PC-3 (cell line): ENCODE measurements at places on chromosomes 11 and 22. TPM values are rescaled to one million over a fixed set of nuclear protein-coding genes. Genes with fewer than 3 reads are reported as not detected.

DNA sequence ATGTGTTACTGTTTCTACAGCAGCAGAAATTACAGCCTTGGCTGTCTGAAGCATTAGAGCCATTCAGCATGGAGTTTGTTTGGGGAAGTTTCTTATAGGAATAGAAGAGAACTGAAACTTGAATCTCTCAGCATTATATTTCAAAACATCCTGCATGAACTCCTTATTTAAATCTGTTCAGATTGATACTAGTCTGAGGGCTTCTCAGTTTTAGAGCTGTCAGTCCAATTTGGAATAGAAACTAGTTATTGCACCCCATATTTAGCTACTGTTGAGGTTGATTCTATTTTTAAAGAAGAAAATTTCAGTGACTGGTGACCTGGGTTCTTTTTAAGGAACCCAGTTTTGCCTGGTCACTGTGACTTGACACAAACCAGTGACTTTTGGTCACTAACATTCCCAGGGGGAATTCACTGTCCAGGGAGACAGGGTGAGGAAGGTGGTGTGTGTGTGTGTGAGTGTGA, 126.0 kb upstream of the TTC12 start:
- H3K36me3 ChIP-seq: no peaks in the 10 kb centered on the region
- H3K4me1 ChIP-seq: peaks cover 12% of the 10 kb centered on the region
- H3K27ac ChIP-seq: no peak overlapping the region
- no peak for DNase-seq
- no peak overlapping the region for H3K4me3 ChIP-seq

DNA sequence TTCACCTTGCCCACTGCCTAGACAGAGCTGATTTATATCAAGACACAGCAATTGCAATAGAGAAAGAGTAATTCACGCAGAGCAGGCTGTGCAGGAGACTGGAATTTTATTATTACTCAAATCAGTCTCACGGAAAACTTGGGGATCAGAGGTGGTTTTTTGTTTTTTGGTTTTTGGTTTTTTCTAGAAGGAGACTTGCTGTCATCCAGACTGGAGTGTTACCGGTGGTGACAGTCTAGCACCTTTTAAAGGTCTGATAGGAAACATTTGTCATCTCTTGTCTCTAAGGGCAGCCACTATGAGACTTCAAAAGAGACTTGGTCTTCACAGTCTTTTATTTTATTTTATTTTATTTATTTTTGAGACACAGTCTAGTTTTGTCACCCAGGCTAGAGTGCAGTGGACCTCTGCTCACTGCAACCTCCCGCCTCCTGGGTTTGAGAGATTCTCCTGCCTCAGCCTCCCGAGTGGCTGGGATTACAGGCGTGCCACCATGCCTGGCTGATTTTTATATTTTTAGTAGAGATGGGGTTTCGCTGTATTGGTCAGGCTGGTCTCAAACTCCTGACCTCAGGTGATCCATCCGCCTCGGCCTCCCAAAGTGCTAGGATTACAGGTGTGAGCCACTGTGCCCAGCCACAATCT, 19.1 kb downstream of the APOBEC3H start:
- H3K27me3 ChIP-seq: no peaks in the 10 kb centered on the region
- H3K4me3 ChIP-seq: no peak overlapping the region
- H3K36me3 ChIP-seq: no peaks in the 10 kb centered on the region
- no peak overlapping the region for H3K27ac ChIP-seq

OLFML1 gene
- total RNA-seq: not detected in 2 replicates

GRCh38 chr11:71452199-71453036, 585 bp upstream of the NADSYN1 start:
- H3K4me1 ChIP-seq: peaks cover 26% of the 10 kb centered on the region
- no peaks in the 10 kb centered on the region for H3K27me3 ChIP-seq
- H3K27ac ChIP-seq: peak overlapping the region; percentile 62
- H3K4me3 ChIP-seq: peak overlapping the region; percentile 99
- H3K36me3 ChIP-seq: peaks cover 22% of the 10 kb centered on the region
- DNase-seq: peak; percentile 67

GRCh38 chr22:34769361-34769760, 296.6 kb upstream of the ISX start:
- H3K27me3 ChIP-seq: no peaks in the 10 kb centered on the region
- H3K4me3 ChIP-seq: no peak overlapping the region
- H3K4me1 ChIP-seq: no peaks in the 10 kb centered on the region
- no peak overlapping the region for H3K27ac ChIP-seq
- DNase-seq: no peak
- H3K36me3 ChIP-seq: no peaks in the 10 kb centered on the region

PDGFD gene
- 3.7 and 5.0 TPM in 2 replicates for total RNA-seq

GRCh38 chr11:1743585-1744136, 6.7 kb downstream of the IFITM10 start:
- DNase-seq: no peak
- no peaks in the 10 kb centered on the region for H3K4me1 ChIP-seq

DNA sequence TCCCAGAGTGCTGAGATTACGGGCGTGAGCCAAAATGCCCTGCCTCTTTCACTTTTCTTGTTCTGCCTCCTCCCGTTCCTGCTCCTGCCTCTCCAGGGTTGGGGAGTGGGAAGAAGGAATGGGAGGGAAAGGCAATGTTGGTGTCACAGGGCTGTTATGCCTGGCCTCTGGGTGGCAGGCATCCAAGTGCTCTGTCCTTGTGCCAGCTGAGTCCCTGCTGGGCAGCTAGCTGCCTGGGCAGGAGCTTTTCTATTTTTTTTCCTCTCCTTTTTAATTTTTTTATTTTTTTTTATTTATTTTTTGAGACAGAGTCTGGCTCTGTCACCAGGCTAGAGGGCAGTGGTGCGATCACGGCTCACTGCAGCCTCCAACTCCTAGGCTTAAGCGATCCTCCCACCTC, 4.1 kb upstream of the SAC3D1 start:
- peak; percentile 20 for DNase-seq
- H3K4me1 ChIP-seq: peaks cover 10% of the 10 kb centered on the region; the same call in 1 of the 2 replicates
- no peak overlapping the region for H3K27ac ChIP-seq
- no peaks in the 10 kb centered on the region for H3K27me3 ChIP-seq

DNA sequence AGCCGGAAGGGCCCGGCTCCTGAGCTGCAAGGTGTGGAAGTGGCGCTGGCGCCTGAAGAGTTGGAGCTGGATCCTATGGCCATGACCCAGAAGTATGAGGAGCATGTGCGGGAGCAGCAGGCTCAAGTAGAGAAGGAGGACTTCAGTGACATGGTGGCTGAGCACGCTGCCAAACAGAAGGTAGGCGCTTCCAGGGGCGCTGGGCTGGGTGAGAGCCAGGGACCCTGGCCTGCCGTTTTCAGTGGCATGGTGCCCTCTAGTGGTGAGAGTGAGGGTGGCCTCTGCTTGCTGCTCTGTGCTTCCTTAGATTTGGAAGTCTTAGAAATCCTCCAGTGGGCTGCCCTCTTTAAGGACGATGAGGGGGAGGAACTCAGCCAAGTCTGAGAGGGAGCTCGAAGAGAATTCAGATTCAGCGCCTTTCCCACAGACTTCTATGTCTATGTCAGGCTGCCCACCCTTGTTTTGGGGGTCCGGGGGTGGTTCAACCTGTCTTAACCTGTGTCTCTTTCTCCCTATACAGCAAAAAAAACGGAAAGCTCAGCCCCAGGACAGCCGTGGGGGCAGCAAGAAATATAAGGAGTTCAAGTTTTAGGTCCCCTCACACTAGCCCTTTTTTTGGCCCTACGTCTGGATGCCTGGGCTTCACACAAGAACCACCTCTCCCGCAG, 1.8 kb upstream of the PACS1 start:
- H3K36me3 ChIP-seq: peaks cover 56% of the 10 kb centered on the region
- peaks cover 25% of the 10 kb centered on the region for H3K4me1 ChIP-seq
- H3K27ac ChIP-seq: no peak overlapping the region
- DNase-seq: peak; percentile 80
- no peak overlapping the region for H3K4me3 ChIP-seq
- H3K27me3 ChIP-seq: no peaks in the 10 kb centered on the region

- peaks cover 11% of the 10 kb centered on the region for H3K4me1 ChIP-seq
- H3K4me3 ChIP-seq: no peak overlapping the region
- H3K36me3 ChIP-seq: peaks cover 56% of the 10 kb centered on the region
- no peak overlapping the region for H3K27ac ChIP-seq
- no peaks in the 10 kb centered on the region for H3K27me3 ChIP-seq
Observed at GRCh38 chr11:88297421-88297820, 40.1 kb downstream of the CTSC start.

DNA sequence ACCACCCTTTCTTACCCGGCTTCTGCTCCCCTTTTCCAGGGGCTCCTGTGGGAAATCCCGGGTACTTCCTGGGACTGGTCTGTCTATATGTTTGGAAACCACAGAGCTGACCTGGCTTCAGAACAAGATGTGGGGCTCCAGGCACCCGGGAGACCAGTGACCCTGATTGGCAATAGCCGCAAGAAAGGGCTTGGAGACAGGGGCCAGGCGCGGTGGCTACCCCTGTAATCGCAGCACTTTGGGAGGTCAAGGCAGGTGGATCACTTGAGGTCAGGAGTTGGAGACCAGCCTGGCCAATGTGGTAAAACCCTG, 3.2 kb upstream of the NEAT1 start:
- no peak for DNase-seq
- no peaks in the 10 kb centered on the region for H3K27me3 ChIP-seq
- H3K4me3 ChIP-seq: peak overlapping the region; percentile 41
- peaks cover 16% of the 10 kb centered on the region for H3K36me3 ChIP-seq

FGF4 gene
- total RNA-seq: not detected in 2 replicates

DNA sequence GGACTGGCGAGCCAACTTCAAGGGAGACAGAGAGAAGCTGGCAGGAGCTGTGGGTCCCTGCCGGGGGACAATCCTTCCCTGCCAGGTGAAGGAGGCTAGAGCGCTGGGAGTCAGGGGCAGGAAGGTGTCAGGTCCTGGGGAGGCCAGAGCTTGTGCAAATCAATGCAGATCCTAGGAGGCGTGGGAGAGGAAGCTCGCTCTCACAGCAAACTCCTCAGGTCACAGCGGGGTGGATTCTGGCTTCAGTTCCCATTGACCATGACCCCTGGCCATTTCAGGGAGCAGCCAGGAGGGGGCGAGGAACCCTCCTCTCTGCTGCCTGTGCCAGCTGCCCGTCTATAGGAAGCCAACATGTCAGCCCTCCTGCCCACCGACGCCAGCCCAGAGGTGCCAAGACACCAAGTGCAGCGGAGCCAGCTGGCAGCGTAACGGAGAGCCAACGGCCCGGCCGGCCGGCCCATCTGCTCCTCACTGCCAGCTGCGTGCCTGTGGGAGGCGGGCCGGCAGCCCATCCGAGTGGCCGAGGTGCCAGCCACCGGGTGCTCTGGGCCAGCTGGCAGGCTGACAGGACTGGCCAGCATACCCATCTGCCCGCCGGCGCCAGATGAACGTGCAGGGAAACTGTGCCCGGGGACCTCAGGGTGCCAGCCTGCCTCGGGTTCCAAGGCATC, 374.8 kb downstream of the MIAT start:
- H3K27ac ChIP-seq: no peak overlapping the region
- H3K4me3 ChIP-seq: no peak overlapping the region
- H3K36me3 ChIP-seq: no peaks in the 10 kb centered on the region

DUSP8 gene
- 2.4 and 2.6 TPM in 2 replicates for total RNA-seq

APBB1 gene
- total RNA-seq: 17.5 and 24.7 TPM in 2 replicates

GRCh38 chr11:123437236-123437979, 7.3 kb downstream of the GRAMD1B start:
- no peak for DNase-seq
- peaks cover 56% of the 10 kb centered on the region for H3K4me1 ChIP-seq
- H3K4me3 ChIP-seq: no peak overlapping the region

DNA sequence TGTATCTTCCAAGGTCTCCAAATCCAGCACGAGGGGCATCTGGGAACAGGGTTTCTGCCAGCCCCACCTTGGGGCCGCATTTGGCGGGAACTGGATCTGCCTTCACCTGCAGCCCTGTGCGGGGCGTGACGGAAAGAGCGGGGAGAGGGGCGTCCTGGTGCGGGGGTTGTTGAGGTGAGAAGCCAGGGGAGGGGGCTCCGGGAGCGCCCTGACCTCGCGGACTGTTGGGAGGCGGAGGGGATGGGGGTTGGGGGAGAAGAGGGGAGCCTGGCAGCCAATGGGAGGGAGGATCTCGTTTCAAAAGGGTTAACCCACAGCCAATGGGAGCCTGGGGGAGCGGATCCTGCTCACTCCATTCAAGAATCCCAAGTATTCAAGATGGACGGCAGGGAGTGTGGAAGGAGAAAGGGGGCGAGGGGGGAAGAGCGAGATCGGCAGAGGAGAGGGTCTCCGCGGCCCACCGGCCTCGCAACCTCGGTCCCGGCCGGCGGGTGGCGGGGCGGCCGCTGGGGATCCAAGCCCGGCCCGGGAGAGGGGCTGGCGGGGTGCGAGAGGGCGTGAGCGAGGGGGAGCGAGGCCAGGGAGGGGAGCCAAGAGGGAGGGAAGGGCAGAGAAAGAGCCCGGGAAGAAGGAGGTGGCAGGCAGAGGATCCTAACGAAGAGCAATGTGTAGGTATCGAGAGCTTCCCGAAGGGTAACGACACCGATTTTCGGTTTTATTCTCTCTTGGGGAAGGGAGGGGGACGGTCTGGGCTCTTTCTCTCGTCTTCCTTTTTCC, 11.5 kb downstream of the YPEL4 start:
- no peak overlapping the region; the same call in 1 of the 2 replicates for H3K27ac ChIP-seq
- H3K4me3 ChIP-seq: peak overlapping the region; percentile 91
- H3K4me1 ChIP-seq: peaks cover 14% of the 10 kb centered on the region
- peak; percentile 77 for DNase-seq
- H3K27me3 ChIP-seq: 0 out of 2 replicates have a peak, but pooled peaks cover 5% of the 10 kb centered on the region
- H3K36me3 ChIP-seq: no peaks in the 10 kb centered on the region

FJX1 gene
- 71.4 and 97.1 TPM in 2 replicates for total RNA-seq

DNA sequence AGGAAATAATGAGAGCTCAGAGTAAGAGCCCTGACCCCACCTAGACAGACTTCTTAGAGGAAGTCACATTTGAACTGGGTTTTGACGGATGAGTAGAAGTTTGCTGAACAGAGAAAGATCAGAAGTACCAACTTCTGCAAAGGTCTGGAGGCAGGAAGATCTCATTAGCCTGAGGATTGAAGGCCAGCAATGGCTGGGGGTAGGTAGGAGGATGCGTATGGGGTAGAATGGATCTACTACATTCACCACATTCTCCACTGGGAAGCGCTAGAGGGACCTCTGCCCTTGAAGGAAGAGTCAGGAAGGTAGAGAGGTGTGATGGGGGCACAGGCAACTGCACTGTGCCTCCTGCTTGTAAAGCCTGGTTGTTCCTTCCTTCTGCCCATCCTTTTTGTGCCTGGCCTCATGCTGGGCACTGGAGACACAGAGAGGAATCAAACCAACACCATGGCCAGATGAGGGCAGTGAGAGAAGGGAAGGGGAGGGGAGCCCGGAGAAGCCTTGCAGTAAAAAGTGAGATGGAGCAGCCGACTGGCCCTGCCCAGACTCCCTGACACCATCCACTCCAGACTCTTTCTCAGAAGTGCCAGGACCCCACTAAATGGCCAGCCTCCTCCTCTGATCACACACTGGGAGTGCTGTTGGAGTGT, 4.9 kb downstream of the TPBGL start:
- peaks cover 41% of the 10 kb centered on the region for H3K27me3 ChIP-seq
- peak; percentile 24 for DNase-seq
- no peak overlapping the region for H3K4me3 ChIP-seq
- no peaks in the 10 kb centered on the region; the same call in 1 of the 2 replicates for H3K36me3 ChIP-seq
- no peak overlapping the region for H3K27ac ChIP-seq

DNA sequence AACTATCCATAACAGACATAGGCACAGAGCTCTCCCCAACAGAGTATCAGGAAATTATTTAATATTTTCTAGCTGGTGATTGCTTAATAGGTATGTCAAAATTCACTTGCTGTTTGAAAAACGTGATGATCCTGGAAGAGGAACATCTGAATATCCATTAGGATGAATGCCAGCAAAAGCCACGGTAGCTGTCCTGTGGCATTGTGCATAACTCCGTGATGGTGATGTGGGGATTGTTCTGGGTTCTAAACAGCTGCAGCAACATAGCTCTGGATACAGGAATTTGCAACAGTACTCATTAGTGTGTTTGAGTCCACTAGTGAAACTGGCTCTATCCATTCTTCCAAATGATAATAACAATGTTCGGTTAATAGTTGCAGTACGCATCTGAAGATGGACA, 78.8 kb downstream of the C11orf65 start:
- no peaks in the 10 kb centered on the region for H3K27me3 ChIP-seq
- H3K4me1 ChIP-seq: no peaks in the 10 kb centered on the region
- H3K27ac ChIP-seq: no peak overlapping the region

- H3K4me3 ChIP-seq: no peak overlapping the region
- H3K36me3 ChIP-seq: no peaks in the 10 kb centered on the region
- no peaks in the 10 kb centered on the region for H3K27me3 ChIP-seq
Observed at GRCh38 chr11:14713496-14714244, 70.1 kb downstream of the PDE3B start.
